ENCODE measurements at places on chromosomes 13 and 19. TPM values are rescaled to one million over a fixed set of nuclear protein-coding genes. Genes with fewer than 3 reads are reported as not detected.
A peak's percentile ranks its signal among the peaks of the same experiment; 100 is the strongest.

The LAIR2 gene
- total RNA-seq = 1.7 TPM

The PROSER1 gene
- total RNA-seq = 21.0 TPM

The TOMM40 gene
- total RNA-seq = 60.5 TPM

The FLT1 gene
- 65.9 TPM for total RNA-seq

The ZNF100 gene
- total RNA-seq = 17.7 TPM

The CBY2 gene
- not detected for total RNA-seq

The ACP5 gene
- total RNA-seq = 35.0 TPM

The TEX101 gene
- total RNA-seq = not detected

The ZNF433 gene
- total RNA-seq = 3.5 TPM

The EXOC3L2 gene
- total RNA-seq = 4.8 TPM

The KLK5 gene
- not detected for total RNA-seq

The GRIK5 gene
- 0.80 TPM for total RNA-seq

- peak; percentile 97 for DNase-seq
These were observed 29.3 kb upstream of the NANOS3 start for GRCh38 chr19:13847407-13848339.

GRCh38 chr19:46023311-46023779 lies 492 bp upstream of the PGLYRP1 start:
- no peak for DNase-seq

DNA sequence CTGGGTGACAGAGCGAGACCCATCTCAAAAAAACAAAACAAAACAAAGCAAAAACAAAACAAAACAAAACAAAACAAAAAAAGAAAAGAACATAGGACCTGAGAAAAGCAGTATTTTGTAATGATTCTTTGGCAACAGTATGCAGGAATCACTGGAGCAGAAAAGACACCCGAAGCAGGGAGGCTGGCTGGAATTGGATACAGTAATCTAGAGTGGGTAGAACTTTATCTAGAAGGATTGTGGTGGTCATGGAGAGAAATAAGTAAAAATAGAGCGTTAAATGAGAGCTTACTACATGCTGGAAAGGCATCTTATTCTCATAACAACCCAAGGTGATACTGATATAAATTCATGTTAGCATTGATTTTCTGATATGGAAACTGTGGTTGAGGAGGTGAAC lies 51.2 kb downstream of the KLF5 start:
- no peak for DNase-seq

DNA sequence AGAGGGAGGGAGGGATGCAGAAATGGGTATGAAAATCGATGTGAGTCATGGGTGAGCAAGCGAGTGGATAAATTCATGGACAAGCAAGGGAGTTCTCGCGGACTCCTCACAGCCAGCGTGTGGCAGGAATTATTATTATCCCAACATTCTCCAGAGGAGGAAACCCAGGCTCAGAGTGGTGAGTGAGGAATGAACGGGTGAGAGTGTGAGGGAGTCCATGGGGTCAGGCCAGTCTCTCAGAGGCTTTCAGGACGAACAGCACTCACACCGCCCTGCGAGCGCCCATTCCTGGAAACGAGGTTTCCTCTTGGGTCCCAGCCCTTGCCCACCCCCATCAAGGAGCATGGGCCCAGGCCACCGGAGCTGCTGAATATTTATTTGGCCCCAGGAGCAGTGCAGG lies 6.3 kb upstream of the DNAAF3 start:
- DNase-seq = no peak

GRCh38 chr13:44609137-44609536 lies 33.0 kb upstream of the TSC22D1 start:
- no peak for DNase-seq

DNA sequence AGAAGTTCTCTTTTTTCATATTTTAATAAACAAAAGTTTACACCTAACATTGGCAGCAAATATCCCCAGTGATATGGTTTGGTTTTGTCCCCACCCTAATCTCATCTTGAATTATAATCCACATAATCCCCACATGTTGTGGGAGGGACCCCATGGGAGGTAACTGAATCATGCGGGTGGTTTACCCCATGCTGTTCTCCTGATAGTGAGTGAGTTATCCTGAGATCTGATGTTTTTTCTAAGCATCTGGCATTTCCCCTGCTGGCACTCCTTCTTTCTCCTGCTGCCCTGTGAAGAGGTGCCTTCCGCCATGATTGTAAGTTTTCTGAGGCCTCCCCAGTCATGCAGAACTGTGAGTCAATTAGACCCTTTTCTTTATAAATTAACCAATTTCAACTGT lies 214.7 kb downstream of the SLITRK1 start:
- no peak for DNase-seq

DNA sequence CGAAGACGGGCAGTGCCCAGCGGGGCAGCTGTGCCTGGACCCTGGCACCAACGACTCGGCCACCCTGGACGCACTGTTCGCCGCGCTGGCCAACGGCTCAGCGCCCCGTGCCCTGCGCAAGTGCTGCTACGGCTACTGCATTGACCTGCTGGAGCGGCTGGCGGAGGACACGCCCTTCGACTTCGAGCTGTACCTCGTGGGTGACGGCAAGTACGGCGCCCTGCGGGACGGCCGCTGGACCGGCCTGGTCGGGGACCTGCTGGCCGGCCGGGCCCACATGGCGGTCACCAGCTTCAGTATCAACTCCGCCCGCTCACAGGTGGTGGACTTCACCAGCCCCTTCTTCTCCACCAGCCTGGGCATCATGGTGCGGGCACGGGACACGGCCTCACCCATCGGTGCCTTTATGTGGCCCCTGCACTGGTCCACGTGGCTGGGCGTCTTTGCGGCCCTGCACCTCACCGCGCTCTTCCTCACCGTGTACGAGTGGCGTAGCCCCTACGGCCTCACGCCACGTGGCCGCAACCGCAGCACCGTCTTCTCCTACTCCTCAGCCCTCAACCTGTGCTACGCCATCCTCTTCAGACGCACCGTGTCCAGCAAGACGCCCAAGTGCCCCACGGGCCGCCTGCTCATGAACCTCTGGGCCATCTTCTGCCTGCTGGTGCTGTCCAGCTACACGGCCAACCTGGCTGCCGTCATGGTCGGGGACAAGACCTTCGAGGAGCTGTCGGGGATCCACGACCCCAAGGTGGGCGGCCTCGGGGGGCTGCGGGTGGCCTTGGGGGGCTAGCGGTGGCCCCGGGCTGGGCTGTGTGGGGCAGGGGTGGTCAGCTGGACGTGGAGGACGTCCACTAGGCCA lies 4.8 kb downstream of the GRIN3B start:
- no peak for DNase-seq

DNA sequence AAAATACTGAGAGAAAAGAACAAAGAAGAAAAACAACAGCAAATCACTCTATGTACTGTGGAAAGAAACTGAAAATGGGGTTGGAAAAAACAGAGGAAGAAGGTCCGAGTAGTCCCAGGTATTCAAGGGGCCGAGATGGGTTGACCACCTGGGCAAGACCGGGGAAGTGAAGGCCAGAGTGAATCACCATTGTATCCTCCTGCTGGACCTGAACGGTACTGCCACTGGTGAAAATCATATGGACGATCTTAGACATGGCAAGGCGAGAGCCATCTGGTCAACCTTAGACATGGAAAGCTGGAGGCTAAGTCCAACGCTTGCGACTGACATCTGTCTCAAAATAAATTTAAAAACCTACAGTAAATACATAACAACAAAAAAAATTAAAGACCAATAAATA lies 44.4 kb upstream of the ZNF91 start:
- DNase-seq = no peak

- no peak for DNase-seq
These were observed 212.5 kb upstream of the ZNF536 start for GRCh38 chr19:30159636-30160035.

- no peak for DNase-seq
These were observed 433 bp downstream of the SIX5 start for GRCh38 chr19:45768655-45768983.

GRCh38 chr13:100523981-100524386 lies 64.6 kb downstream of the GGACT start:
- DNase-seq = no peak

GRCh38 chr13:29948791-29949190 lies 98.4 kb upstream of the UBL3 start:
- DNase-seq = no peak

GRCh38 chr13:52010890-52011631 lies at the start of gene ATP7B:
Gene ATP7B, minus strand, starts transcription at chr13:52011450. Its CDS starts 113 bp downstream, at chr13:52011337.
- DNase-seq = no peak

- DNase-seq = no peak
These were observed 86.6 kb upstream of the POSTN start for GRCh38 chr13:37685206-37685605.

- no peak for DNase-seq
These were observed 300.1 kb downstream of the COG6 start for GRCh38 chr13:39955560-39955959.

DNA sequence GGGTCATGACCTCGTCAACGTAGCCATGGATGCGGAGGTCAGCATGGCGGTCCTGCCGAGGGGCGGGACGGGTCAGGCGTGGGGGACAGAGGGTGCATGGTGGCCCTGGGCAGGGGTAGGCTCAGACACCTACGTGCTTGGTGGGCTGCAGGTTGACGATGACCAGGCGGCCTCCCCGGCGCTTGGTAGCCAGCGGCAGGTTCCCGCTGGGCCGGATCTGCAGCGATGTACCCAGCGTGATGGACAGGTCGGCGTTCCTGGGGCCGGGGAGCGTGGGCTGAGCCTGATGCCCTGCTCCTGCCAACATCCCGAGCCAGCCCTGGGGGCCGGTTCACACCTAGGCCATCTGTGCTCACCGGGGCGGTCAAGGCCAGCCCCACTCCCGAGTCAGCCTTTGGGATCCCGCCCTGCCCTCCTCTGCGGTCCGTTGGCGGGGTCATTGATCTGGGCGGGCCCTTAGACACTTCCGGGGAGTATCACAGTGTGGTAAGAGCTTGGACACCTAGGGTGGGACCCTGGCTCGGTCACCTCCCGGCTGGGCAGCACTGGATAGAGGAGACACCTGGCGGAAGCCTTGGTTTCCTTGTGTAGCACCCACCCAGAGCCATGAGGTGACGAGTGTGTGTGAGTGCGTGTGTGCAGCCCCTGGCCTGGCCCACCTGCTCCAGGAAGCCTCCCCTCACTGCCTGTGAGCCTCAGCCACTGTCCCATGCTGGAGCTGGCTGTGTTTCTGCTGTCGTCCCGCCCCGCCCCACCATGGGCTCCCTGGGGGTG lies 7.3 kb downstream of the SIRT6 start:
- no peak for DNase-seq

DNA sequence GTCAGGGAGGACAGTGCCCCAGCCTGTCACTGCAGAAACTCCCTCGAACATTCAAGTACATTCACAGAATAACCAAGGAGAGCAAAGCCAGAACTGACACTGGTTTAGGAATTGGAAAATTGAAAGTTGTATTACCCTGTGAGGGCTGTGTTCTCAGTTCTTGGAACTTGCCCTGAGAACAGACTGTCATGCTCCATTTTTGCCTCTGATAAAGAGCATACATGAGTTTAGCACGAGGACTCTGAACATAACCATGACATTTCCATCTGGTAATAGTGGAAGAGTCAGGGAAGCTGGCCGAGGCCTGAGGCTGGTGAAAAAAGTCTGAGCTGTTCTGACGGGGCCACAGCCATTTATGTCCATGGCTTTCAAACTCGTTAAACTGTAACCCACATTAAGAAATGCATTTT lies 15.2 kb upstream of the SLC25A30 start:
- DNase-seq = no peak

DNA sequence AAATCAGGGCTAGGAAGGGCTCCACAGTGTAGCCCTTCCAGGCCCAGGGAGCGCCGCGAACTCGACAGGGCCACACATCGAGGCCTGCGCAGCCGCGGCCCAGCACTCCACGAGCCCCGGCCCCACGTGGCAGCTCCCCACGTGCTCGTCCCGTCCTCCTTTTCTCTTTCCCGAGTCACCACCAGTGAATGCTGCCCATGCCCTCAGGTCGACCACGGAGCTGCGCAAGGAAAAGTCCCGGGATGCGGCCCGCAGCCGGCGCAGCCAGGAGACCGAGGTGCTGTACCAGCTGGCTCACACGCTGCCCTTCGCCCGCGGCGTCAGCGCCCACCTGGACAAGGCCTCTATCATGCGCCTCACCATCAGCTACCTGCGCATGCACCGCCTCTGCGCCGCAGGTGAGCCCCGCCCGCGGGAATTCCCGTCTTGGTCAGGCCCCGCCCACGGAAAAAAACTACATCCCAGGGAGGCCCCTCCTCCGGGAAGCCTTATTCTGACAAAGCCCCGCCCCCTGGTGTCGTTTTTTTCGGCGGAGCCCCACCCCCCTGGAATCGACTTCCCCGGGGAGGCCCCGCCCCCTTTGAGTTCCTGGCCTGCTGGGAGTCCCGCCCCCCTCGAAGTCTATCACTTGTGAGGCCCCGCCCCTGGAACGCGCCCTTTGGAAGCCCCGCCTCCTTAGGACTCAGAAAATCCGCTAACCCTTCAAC lies 7.0 kb downstream of the HIF3A start:
- no peak for DNase-seq

- no peak for DNase-seq
These were observed 174.0 kb upstream of the LSM14A start for GRCh38 chr19:33998302-33998701.

GRCh38 chr13:66180836-66181235 lies 1049.3 kb downstream of the PCDH9 start:
- no peak for DNase-seq

DNA sequence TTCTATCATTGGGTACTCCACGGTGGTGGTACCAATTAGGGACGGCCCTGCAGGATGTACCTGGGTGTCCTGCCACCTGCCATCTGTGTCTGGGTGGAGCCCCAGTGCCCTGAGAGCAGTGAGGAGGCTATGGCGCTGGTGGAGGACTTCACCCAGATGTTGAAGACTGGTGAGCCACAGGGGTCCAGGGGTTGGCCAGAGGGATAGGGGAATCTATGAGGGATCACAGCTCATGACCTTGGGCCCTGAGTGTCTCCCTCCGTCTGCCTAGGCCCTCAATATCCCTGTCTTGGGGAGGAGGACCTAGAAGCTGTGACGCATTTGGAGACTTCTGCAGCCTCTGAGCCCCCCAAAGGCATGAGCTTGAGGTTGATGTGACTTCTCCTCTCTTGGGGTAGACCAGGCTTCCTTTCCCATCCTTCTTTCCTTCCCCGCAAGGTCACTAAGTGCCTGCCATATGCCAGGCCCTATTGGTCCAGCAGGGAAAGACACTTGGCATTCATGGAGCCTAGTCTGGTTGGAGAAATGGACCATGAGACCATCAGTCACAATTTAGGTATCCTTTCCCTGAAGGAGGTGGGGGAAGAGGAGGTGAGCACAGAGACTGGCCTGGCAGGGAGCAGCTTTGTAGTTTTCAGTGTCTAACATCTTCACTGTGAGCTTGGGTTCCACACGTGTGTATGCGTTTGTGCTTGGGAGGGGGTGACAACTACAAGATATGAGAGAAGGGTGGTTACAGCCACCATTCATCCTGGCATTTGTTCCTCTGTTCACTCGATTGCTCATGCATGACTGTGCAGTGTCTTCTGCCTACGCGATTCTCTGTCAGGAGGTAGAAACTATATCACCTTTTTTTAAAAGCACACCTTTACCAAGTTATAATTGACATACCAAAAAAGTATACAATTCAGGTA lies 5.1 kb upstream of the MZF1 start:
- DNase-seq = peak; percentile 85

Measured in mesenteric fat pad (tissue), 1 donor.